ENCODE measurements at places on chromosomes 6 and 20.

DNA sequence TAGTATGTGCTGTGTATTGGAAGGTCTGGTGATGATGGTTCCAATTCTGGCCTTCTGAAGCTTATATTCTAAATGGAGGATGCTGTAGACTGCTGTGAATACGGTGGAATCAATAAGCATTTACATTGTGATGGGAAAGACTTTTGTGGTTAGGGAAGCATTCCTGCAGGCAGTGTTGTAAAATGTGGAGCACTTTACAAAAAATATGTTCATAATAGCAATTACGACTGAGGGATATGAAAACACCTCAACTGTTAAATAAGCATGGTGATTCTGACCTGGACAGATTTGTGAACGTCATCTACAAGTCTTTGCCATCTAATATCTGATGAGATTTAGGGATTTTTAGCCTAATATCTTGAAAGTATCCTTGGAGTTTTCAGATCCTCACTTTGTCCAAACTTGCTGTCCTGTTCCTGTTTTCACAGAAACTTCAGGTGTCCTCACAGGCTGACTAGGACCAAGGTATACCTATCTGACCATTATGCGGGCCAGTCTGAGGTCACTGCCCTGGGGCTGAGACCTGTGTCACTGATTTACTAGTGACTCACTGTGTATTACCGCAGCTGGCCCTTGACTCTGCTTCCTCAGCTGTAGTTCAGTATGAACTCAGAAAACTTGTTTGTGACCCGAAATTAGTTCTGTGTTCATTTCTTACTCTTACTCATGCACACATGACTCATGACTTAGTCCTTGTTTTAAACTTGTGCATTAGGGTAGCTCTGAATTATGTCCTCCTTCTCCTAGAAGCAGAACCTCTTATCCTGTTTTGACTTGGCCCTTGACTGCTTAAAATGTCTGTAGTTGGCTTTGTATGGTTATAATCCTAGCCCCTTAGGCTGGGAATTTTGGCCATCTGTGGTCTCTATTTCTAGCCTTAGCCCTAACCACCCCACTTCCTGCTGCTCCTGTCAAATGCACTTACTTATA is 343.0 kb downstream of the CDKAL1 start:
- DNase-seq, result peak; percentile 60

- no peak for DNase-seq
Observed at GRCh38 chr20:35575958-35576357, 34.1 kb downstream of the ERGIC3 start.

DNA sequence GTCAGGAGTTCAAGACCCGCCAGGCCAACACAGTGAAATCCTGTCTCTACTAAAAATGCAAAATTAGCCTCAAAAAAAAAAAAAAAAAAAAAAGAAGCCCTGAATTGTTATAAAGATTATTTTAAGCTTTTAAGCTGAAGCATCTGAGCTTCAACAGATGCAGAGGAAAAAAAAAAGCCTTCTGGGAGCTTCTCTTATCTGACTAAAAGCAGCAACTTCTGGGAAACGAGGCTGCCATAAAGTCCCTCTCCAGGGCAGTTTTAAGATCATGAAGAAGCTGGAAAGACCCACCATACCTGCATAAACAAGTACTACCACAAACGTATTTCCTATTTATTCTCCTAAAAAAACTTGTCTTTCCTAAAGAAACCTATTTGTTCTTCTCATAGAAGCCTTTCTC is 3.6 kb downstream of the SERINC3 start:
- DNase-seq, result no peak

DNA sequence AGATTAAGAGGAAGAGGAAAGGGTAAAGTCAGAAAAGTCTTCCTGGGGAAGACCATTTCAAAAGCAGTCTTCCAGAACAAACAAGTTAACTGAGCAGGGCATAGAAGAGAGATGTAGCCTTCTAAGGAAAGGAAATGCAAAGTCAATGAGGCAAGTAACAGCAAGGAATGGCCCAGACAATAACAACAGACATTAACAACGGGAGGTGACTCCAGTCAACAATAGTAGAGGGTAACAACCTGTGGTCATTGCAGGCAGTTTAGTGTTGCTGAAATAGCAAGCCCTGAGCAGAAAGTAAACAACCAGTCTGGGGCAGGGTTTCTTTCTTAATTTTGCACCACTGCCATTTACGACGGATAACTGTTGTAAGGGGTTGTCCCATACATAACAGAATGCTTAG is 2.1 kb downstream of the MDN1 start:
- DNase-seq, result no peak

Data from NCI-H524 (cell line).